ENCODE measurements at places on chromosomes 3 and 15. TPM values are rescaled to one million over a fixed set of nuclear protein-coding genes. Genes with fewer than 3 reads are reported as not detected.

Gene GABRR3
- not detected for total RNA-seq

Gene MITF
- total RNA-seq: 81.9 TPM

Gene ZCWPW2
- 2.2 TPM for total RNA-seq

Gene PCOLCE2
- total RNA-seq: 74.3 TPM

Gene ABHD17C
- 5.9 TPM for total RNA-seq

Gene DRD3
- not detected for total RNA-seq

Gene MKRN3
- 0.63 TPM for total RNA-seq

Gene GABRB3
- 2.4 TPM for total RNA-seq

Gene A4GNT
- total RNA-seq: not detected

Gene DAZL
- not detected for total RNA-seq

Gene TKT
- 32.1 TPM for total RNA-seq

Gene ZNF385D
- total RNA-seq: 2.3 TPM

Gene TRIM42
- total RNA-seq: not detected

Gene TADA3
- total RNA-seq: 45.3 TPM

Gene TMEM207
- total RNA-seq: not detected

Gene CLDN1
- 0.08 TPM for total RNA-seq

Gene ZKSCAN7
- total RNA-seq: 2.6 TPM

Gene DHX36
- 31.9 TPM for total RNA-seq

Gene FMN1
- 4.5 TPM for total RNA-seq

Gene MST1
- 5.4 TPM for total RNA-seq

Gene ERICH6
- total RNA-seq: 0.55 TPM

Gene IL17RE
- total RNA-seq: 0.58 TPM

Gene CCR3
- not detected for total RNA-seq

Gene ILDR1
- total RNA-seq: 0.33 TPM

Gene SENP8
- 6.5 TPM for total RNA-seq

Gene TF
- total RNA-seq: 1.3 TPM

Gene SEMA3F
- total RNA-seq: 10.2 TPM

Gene SERPINI2
- total RNA-seq: 0.41 TPM
